ENCODE measurements at places on chromosomes 1 and 21.

DNA sequence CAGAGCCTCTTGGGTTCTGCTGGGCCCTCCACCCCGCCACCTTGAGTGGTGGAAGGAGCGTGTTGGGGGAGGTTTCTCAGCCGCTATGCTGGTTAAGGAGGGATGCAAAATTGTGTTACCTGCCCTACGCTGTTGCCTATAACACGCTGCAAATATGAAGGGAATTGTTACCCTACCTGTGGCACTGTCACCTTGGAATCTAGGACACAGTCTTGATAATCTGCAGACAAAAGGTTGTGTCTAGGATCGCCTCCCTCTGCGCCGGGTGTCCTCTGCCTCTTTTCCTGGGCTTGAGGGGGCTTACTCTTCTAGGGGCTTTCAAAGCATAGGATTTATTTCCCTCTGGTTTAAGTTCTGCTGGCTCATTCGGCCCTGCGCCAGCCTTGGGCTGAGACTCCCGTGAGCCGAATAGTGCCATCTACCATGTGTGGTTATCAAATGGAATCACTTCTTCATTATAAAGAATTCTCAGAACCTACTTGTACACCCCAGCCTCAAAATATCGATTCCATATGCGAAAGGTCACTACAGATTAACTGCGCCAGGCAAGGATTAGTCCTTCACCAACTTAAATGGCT lies 697 bp downstream of the SLC22A15 start:
- DNase-seq: no peak

DNA sequence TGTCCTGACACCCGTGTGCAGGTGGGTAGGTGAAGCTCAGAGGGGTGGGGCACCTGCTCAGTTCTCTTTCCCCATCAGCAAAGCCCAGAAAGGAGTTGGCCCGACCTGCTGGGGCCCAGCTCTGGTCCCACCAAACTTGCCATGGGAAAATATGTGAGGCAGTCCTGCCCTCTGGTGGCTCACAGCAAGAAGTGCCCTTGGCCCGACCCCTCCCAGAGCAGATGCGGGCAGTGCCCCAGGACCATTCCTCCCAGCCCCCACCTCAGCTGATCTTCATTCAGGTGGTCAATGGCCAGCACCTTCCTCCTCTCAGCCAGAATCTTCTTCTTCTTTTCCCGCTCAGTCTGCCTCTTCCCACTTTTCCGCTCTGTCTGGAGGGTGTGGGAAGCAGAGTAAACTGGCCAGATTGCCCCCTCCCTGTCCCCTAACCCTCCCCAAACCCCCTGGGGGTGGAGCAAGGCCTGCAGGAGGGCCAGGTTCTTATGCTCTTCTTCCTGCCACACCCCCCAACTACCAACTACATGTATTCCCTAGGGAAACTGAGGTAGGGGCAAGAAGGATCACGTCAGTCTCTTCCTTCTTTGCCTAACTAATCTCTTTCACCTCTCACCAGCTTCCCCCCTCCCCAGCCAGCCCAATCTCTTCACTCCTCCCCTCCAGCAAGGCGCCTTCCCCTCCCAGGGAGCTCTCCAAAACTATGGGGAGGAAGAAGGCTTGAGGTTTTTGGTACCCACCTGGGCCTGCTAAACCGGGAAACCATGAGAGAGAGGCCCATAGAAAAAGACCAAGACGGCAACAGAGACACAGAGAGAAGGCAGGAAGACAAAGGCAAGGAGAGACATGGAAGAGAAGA lies 15.6 kb downstream of the TNNT2 start:
- DNase-seq: peak; percentile 25

DNA sequence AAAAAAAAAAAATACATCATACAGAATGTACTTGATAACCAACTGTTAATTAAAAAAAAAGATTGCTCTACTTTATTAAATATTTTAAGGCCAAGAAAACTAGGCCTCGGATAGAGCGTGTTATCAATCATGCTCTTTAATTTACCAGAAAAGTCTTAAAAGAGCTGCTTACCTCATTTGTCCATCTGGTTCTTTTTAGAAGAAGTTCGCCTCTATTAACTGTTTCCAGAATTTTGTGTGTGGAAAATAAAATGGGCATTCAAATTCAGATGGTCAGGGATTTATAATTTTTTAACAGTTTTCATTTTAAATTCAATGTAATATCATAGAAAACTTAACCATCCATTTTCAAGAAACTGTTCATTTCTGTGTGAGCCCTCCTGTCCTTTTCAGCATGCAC lies 53.8 kb downstream of the KCNK1 start:
- no peak for DNase-seq

DNA sequence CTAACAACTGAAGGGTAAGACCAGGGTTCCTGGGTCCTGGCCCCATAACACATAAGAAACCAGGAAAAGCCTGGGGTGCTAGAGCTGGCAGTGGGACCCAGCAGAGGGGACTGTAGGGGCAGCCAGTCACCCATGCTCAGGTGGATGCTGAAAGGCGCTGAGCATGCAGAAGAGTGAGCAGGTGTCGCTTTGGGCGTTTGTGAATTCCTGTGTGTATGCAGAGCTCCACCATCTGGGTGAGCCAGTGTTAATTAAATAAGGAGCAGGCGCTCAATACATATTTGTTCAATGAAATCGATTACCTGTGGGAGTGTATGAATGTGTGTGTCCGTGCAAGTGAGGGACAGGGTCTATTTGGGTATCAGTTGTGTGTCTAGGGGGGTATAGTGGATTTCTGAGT lies 499 bp downstream of the C1QA start:
- no peak for DNase-seq

- no peak for DNase-seq
Measured at GRCh38 chr1:8554956-8555534, 237.1 kb downstream of the SLC45A1 start.

- no peak for DNase-seq
Measured at GRCh38 chr1:234877761-234878160, 250.9 kb downstream of the TOMM20 start.

DNA sequence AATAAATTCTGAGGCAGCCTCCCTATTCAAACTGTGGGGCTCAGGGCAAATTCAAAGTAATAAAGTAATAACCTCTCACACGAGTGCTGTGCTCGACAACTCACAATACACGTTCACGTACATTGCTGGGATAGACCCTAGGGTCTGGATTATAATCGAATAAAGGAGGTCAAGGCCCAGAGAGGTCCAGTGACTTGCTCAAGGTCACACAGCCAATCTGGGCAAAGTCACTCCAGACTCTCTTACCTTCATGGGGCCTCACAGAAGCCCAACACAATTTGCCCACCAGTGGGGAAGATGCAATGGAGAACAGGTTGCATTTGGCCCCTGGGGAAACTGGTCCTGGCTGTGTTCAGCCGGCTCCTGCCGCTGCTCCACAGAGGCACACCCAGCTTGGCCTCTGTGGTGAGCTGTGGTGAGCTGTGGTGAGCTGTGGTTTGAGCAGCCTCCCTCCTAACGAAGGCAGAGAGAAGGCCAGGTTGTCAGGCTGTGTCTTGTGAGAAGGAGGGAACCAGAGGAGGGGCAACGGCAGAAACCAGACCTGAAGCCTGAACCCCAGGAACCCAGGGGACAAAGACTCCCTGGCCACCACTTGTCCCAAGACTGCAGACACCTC lies 35.1 kb downstream of the NUAK2 start:
- DNase-seq: peak; percentile 73

- no peak for DNase-seq
Measured at GRCh38 chr1:233509526-233509925, 104.4 kb upstream of the KCNK1 start.

GRCh38 chr1:225928186-225929175 lies 4.4 kb upstream of the PYCR2 start:
- peak; percentile 19 for DNase-seq

DNA sequence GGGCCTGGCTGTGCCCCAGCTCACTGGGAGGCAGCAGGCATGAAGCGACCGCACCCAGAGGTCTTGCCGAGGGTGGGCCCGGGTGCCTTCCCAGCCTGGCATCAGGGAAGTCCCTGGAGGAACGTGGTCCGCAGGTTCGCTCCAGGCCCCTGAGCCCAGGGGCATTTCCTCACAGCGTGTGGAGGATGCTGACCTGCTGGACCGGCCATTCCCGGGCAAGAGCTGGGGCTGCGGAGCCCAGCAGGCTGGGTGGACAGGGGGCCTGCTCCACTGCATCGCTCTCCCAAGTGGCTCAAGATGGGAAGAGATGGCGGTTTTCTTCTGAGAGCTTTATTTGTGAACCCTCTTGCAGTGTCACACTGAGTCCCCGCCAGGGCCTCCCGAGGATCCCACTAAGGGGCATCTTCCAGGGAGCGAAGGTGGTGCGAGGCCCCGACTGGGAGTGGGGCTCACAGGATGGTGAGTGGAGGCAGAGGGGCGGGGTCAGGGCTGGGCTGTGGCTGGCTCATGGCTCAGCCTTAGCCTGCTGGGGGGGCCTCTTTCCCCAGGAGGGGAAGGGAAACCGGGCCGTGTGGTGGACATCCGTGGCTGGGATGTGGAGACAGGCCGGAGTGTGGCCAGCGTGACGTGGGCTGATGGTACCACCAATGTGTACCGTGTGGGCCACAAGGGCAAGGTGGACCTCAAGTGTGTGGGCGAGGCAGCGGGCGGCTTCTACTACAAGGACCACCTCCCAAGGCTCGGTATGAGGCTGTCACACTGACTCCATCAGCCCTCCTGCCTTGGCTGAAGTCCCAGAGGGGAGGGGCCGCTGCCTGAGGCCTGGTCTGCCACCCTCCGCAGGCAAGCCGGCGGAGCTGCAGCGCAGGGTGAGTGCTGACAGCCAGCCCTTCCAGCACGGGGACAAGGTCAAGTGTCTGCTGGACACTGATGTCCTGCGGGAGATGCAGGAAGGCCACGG lies 7.2 kb upstream of the MMP23B start:
- DNase-seq: no peak

DNA sequence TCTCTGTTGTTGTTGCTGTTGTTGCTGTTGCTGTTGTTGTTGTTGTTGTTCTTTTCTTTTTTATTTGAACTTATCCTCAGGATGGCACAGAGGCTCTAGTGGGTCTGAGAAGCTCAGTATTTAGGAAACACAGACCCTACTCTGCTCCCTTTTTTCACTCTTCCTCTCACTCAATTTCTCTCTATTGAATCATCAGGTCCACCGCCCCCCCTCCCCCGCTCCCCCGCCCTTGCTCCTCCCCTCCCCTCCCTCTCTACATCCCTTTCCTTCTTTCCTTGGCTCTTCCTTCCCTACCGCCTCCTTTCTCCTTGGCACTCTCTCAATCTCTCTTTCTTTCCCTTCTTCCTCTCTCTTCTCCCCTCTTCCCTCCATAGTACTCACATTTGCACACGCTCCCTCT lies 218.5 kb upstream of the ZC3H12A start:
- no peak for DNase-seq

- DNase-seq: no peak
Measured at GRCh38 chr1:20380175-20380574, 89.5 kb downstream of the VWA5B1 start.

- DNase-seq: no peak
Measured at GRCh38 chr1:66291531-66291864, 242.5 kb upstream of the SGIP1 start.

- no peak for DNase-seq
Measured at GRCh38 chr1:226004396-226004795, 5.3 kb upstream of the SDE2 start.

GRCh38 chr21:33763582-33763899 lies 121.2 kb downstream of the ITSN1 start:
- no peak for DNase-seq

GRCh38 chr1:46295306-46295705 lies 8.1 kb downstream of the LRRC41 start:
- DNase-seq: no peak

DNA sequence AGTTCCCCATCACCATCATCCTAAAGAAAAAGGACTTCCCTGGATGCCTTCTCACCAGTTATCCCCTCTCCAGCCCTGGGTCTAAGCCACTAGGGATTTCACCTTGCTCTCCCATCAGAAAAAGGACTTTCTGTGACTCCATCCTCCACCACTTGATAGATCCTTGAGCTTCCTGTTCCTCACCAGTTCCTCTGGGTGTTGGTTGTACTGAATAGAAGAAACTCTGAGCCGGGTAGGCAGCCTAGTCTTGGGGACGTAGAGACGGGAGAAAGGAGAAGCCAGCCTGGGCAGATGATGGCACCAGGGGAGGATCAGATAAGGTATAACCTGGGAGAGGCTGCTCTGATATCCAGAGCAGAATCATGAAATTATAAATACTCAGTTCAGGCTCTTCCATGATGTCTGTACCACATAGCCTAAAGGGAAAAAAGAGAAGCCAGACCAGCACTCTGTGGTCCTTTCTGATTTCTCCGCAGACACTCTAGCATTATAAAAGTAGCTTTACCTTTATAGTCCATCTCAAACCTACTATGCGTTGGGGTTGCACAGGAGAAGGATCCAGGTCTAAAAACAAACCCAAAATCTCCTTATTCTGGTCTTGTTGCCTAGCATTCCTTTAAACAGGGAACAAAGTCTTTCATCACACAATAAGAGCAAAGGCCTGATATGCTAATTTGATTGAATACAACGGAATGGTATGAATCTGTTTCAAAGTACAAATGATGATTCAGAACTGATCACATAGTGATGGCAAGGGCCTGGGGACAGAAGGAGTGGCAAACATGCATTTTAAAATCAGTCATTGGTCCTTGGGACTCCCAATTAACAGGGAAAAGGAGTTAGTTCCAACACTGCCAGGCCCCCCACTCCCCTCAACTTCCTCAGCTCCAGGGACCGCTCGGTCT lies 1.2 kb upstream of the CD34 start:
- DNase-seq: no peak

GRCh38 chr1:162230517-162230916 lies 146.1 kb downstream of the SPATA46 start:
- DNase-seq: no peak

- DNase-seq: no peak
Measured at GRCh38 chr1:53918343-53918742, 24.4 kb downstream of the DIO1 start.

GRCh38 chr1:228017356-228018124 lies 10.7 kb downstream of the WNT3A start:
- DNase-seq: no peak

DNA sequence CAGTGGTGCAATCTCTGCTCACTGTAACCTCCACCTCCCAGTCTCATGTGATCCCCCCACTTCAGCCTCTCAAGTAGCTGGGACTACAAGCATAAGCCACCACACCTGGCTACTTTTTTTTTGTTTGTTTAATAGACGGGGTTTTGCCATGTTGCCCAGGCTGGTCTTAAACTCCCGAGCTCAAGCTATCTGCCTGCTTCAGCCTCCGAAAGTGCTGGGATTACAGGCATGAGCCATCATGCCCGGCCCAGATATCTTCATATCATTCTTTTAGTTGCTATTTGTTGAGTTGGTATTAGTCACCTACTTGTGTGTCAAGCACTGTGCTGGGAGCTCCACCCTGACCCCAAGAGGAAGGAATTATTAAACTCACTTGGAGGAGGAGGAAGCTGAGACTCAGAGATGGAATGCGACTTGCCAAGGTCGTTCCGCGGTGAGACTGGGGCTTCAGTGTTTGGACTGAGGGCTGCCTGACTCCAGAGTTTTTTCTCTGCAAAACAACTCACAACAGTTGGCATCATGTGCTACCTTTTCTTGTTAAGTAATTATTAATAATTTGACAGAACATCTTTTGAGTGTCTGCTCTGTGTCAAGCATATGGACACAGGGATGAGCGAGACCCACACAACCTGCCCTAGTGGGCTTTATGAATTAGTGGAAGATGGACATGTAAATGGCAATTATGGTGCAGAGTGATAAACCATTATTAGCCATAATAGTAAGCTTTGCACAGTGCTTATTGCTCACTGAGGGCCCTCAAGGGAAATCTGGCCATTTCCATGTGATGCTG lies 132.0 kb downstream of the FOXD2 start:
- DNase-seq: no peak

GRCh38 chr21:14602382-14602958 lies 56.4 kb upstream of the SAMSN1 start:
- no peak for DNase-seq
